M059J (cell line): ENCODE measurements at places on chromosomes 4 and X.

- no peak for DNase-seq
These were observed 126.9 kb upstream of the BCOR start for GRCh38 chrX:40224658-40225057.

DNA sequence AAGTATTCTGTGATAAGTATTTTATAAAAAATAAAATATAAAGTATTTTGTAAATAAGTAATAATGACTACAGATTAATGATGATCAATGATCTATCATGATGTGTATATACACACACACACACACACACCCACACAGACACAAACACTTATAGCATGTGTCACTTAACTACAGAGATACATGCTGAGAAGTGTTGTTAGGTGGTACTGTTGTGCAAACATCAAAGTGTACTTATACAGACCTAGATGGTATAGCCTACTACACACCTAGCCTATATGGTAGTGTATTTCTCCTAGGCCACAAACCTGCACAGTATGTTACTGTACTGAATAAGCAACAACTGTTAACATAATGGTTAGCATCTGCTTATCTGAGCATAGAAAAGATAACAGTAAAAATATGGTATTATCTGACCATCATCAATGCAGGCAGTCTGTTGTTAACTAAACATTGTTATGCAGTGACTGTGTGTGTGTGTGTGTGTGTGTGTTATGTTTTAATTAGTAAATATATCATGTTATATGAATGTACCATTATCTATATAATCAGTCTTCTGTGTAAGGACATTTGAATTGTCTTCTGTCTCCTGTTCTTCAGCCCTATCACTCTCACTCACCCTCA lies 138.2 kb downstream of the CAMK2D start:
- DNase-seq: no peak

DNA sequence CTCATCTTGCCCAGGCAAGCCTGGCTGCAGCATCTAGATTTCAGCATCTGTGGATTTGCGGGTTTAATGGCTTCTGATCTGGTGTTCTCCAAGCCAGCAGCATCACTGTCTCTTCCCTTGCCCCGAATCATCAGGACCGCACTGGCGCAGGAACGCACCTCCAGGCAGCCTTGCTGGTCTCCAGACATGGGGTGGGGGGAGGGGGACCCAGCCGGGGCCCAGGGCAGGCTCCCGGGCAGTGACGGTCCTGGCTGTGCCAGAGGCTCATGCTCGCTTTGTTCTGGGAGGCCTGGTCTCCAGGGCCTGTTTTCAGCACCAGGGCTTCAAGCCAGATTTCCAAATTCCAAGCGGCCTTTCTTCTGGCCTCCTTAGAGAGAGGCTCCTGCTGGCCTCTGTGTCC lies 4.9 kb downstream of the CFAP99 start:
- no peak for DNase-seq

DNA sequence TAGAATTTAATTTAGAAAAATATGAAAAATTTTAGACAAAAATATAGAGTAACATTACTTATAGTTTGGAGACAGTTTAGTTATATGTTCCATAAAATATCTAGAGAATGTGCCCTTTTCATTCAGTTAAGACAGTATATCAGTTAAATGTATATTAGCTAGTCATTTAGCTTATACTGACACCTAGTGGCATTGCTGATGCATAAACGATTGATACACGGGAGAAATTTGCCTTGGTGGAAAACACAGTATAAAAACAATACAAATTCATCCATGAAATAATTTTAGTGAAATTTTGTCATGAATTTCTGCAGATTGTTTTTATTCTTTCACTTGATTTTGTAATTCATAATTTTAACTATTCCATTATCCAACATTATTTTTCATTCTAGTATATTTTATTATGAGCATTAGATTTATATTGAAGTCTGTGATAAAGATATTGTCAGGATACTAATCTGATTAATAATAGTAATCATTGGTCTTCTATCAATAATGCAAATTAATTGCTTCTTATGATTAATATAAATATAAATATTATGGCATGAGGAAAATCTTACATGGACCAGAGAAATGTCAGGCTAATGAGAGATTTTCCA lies 219.0 kb downstream of the TLL1 start:
- peak; percentile 51 for DNase-seq
